Skin of body (tissue), 3 donors: ENCODE measurements at places on chromosomes 3 and 15. TPM values are rescaled to one million over a fixed set of nuclear protein-coding genes. Genes with fewer than 3 reads are reported as not detected.
A peak's percentile ranks its signal among the peaks of the same experiment; 100 is the strongest.

GRCh38 chr15:25946241-25946805, 83.2 kb upstream of the ATP10A start:
- no peak for DNase-seq

CPN2 gene
- total RNA-seq = 0.10 TPM

- no peak for DNase-seq
Observed at GRCh38 chr3:173886-174285, 22.7 kb upstream of the CHL1 start.

- no peak for DNase-seq
Observed at GRCh38 chr15:78682693-78683410, 41.8 kb upstream of the CHRNB4 start.

CMC1 gene
- total RNA-seq = 9.5 TPM

DNA sequence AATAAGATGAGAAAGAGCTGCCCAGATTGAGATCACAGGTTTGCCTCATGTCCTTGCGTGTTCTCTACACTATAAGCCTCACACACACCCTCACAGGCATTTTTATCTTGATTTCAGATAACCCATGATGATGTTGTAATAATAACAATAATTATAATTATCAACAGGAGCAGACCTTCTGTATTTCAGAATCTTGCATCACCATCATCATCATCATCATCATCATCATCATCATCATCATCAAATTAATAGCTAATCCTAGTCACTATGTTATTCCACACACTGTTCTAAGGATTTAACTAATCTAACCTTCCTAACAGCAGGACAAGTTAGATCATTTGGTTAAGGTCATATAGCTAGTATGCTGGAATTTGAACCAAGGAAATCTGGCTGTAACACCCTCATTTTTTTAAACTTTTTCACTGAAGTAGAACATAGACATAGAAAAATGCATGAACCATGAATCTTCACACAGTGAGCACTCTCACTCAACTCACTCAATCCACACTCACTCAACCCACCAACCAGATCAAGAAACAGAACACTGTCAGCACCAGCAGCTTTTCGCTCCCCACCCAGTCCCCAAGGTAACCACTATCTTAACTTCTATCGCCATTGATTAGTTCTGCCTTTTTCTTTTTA, 1.8 kb upstream of the SH2D7 start:
- DNase-seq = no peak

CYP11A1 gene
- 0.69 TPM for total RNA-seq

DNA sequence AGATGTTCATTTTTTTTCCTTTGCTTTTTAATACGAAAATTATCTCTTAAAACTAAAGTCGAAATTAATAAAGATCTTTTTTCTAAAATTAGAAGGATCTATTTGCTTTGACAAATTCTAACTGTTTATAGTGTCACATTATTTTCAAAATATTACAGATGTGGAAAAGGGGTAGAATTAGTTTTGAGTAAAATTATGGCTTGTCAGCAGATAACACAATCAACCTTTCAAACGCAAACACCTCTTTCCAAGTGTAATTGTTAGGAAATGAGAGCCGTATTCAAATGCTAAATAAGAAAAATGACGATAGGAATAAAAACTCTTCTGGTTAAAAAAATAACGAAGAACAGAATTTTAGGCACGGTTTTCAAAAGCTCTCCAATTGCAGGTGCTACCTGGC, 704.7 kb downstream of the NLGN1 start:
- DNase-seq = no peak

GRCh38 chr3:13815088-13815683, 64.7 kb downstream of the WNT7A start:
- no peak for DNase-seq

SLC28A2 gene
- total RNA-seq = not detected

MST1R gene
- 6.3 TPM for total RNA-seq

WDR53 gene
- 9.7 TPM for total RNA-seq

OCA2 gene
- total RNA-seq = 1.4 TPM

LZTFL1 gene
- 13.2 TPM for total RNA-seq

SPTBN5 gene
- 1.7 TPM for total RNA-seq

DNA sequence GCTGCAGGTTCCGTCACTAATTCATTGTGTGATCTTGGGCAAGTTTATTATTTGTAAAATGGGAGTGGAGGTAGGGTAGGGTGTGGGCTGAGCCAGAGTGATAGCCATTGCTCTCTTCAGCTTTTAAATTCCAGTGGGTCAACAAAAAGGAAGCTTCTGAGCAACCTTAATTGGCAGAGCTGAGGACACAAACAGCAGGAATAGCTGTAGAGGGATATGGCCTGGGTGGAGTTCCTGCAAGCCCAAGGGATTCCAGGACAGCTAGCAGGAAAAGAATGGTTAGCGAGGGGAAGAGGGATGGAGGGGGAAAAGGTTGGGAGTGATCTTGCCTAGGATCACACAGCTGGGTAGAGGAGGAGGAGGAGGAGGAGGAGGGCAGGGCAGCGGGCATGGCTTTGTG, 11.4 kb downstream of the CCK start:
- DNase-seq = no peak

- no peak for DNase-seq
Observed at GRCh38 chr3:179672918-179673317, 20.1 kb downstream of the USP13 start.

GRCh38 chr3:126638790-126639189, 16.1 kb downstream of the TXNRD3 start:
- no peak for DNase-seq

- DNase-seq = no peak
Observed at GRCh38 chr3:129822241-129822640, 71.3 kb downstream of the TMCC1 start.

GATA2 gene
- 3.3 TPM for total RNA-seq

- DNase-seq = no peak
Observed at GRCh38 chr3:84308379-84308778, 650.4 kb upstream of the CADM2 start.

- DNase-seq = no peak
Observed at GRCh38 chr3:32856355-32856889, 38.6 kb downstream of the TRIM71 start.

DNA sequence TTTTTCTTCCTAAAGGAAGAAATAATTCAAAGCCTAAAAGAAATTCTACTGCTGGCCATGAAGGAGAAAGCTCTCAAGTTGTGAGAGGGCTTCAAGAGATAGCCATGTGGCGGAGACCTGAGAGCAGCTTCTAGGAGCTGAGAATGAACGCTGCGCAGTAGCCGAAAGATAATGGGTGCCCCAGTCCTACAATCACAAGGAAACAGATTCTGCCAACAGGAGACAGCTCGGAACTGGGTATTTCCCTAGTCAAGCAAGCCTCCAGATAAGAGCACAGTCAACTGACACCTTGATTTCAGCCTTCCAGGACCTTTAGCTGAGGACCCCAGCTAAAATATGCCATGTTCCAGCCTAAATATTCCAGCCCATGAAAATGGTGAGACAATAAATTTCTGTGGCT, 824.1 kb downstream of the FHIT start:
- DNase-seq = no peak

LRRC31 gene
- total RNA-seq = not detected

GRCh38 chr3:32280262-32280910, 41.9 kb downstream of the CMTM8 start:
- DNase-seq = no peak

TMF1 gene
- 38.2 TPM for total RNA-seq

- peak; percentile 22 for DNase-seq
Observed at GRCh38 chr15:29925227-29926082, 103.2 kb upstream of the TJP1 start.

- DNase-seq = peak; percentile 17
Observed at GRCh38 chr3:27279123-27279522, 90.1 kb downstream of the NEK10 start.

DNAH12 gene
- 2.1 TPM for total RNA-seq

CNTN4 gene
- 24.4 TPM for total RNA-seq

DNA sequence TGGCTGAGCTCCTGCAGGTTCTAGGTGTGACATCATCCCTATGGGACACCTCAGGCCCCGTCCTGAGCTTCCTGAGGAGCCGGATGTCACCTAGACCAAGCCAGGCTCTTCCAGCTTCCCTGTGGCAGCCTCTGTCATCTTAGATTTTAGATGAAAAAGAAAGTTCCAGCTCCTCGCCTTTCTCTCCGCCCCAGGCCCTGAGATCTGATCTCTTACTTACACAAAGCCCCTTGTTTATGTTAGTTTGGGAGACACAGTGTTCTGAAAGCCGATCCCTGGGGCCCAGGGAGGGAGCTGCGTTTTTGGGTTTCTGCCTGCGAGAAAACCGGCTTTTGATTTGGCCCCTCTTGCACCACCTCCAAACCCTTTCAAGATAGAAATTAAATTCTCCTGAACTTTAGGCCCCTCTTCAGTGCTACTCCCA, 40.2 kb upstream of the FAM107A start:
- DNase-seq = no peak
